ENCODE measurements at places on chromosomes 3 and 15.

GRCh38 chr3:5277612-5278236 is 90.2 kb downstream of the EDEM1 start:
- DNase-seq = no peak

- no peak for DNase-seq
Observed at GRCh38 chr3:194285850-194286197, 65.3 kb downstream of the CPN2 start.

DNA sequence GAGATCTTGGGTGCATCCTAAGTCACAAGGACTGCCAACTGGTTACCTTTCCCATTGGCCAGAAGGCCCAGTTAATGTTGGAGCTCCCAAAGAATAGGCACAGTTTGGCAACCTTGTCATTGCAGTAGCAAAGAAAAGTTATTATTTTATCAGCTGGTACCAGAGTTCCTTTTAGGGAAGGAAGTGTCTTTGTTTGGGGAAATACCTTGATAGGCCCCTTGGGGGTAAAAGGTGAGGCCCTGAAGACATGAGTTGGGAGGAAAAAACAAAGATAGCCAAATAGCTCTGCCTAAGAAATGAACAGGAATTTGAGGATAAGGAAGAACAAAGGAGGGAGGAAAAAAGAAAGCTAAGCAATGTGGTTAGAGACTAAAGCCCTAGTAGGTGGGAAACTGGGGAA is 85.8 kb downstream of the ANP32A start:
- no peak for DNase-seq

GRCh38 chr15:76401285-76401684 is 64.7 kb downstream of the ISL2 start:
- DNase-seq = no peak

DNA sequence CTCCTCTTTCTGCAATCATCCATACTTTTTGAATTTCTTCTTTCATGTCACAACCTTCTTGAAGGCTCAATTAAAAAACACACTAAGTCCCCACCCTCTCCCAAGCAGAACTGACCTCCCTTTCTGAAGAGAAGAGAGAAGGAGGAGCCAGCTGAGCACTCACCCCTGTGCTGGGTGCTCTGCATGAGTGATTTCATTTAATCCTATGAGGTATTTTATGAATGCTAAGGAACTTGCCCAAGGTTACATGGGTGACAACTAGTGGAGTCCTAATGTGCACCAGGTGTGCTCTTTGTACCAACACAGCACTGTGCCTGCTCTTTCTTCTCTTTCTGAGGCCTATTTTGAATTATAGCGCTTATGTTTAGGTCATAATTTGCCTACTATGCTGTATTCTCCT is 135.6 kb downstream of the DUT start:
- no peak for DNase-seq

- no peak for DNase-seq
Observed at GRCh38 chr3:138300647-138301046, 29.0 kb downstream of the NME9 start.
